ENCODE measurements at places on chromosomes 13 and 19.

DNA sequence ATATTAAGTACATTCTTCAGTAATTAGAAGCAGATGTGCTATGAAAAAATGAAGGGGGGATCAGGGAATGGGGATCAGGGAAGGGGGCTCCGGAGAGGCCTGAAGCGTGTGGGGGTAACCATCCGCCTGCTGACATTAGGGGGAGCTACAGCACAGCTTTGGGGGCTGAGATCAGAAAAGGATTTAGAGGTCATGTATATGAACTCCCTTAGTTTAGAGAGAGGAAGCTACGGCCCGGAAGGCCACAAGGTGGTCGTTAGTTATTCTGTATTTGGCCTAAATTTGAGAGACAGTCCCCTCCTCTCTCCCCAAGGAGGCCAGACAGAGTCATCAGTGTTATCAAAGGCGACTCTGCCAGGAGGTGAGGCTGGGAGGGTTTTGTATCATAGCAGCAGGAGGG lies 99.0 kb downstream of the TM9SF2 start:
- DNase-seq, result peak; percentile 26

DNA sequence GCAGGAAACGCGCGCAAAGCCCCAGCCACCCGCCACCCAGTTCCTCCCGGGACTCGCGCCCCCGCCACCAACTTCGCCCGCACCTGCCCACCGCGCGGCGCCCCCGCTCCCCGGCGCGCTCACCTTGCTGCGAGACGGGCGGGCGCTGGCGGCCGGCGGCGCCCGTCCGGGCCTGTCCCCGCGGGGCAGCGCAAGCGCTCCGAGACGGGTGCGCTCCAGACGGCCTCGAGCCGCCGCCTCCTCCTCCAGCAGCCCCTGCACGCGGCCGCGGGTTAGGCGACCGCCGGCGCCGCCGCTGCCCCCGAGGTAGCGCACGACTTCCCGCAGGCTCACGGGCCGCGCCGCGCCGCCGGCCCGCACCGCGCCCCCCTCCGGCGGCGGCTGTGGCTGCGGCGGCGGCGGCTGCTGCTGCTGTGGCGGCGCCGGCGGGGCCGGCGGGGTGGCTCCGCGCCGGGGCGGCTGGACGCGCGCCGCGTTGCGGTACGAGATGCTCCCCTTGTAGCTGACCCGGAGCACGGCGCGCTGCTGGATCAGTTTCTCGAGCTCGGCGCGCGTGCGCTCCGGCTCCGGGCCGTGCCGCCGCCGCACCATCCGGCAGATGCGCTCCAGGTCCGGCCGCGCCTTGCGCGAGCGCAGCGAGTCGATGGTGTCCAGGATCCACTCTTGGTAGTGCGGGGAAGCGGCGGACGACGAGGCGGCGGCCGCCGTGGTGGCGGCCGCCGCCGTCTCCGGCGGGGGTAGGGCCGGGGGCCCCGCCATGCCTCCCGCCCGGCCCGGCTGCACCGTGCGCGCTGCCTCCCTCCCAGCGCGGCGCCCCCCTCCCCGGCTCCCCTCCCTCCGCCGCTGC lies 666 bp downstream of the SAMD1 start:
- peak; percentile 48 for DNase-seq

GRCh38 chr13:33144358-33144784 lies 128.1 kb downstream of the KL start:
- no peak for DNase-seq

- DNase-seq, result no peak
These were observed 112.9 kb upstream of the CACNA1A start for GRCh38 chr19:13619203-13619632.

GRCh38 chr19:12722566-12723380 lies 959 bp downstream of the TNPO2 start:
- DNase-seq, result peak; percentile 97

DNA sequence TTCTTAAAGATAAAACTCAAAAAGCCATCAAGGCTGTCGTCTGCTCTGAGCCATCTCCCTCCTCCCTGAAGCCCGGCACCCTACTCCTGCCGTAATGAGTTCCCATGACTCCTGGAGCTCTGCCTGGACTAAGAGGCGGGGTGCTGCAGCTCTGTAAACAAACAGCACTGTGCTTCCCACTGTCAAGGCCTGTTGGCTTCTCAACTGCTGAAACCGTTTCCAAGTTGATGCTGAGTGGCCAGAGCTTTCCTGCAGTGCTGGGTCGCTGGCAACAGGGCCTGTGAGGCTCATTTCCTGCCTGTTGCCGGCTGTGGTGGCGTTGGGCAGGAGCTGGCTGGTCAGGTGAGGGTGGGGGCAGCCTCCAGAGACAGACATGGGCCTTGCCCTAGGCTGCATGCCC lies 26.7 kb upstream of the ISYNA1 start:
- DNase-seq, result peak; percentile 96

DNA sequence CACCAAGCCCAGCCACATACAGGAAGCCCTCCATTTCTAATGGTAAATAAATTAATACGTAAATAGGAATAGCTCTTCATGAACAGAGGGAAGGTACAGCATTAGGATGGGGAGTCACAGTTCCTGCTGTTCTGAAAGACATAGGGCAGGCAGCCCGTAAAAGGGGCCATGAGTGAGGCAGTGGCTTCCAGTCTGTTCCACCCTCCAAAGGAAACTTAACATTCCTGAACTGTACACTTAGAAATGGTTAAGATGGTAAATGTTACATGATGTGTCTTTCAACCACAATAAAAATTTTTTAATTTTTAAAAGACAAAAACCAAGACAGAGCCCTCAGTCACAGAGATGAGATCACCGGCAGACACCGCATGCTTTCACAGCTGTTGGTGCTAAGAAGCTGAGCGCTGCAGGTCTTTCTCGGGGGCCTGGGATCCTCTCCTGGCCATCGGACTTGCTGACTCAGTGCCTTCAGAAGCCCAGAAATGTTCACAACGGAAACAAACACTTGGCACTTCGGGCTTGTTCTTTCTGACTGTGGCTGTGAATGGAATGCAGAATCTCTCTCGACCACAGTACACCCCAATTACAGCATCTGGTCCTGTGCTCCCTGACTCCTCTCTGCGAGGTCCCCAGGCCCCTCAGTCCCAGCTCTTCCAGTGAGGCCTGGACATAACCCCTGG lies 36.4 kb downstream of the EPS15L1 start:
- DNase-seq, result no peak

- no peak for DNase-seq
These were observed at the start of gene S1PR4 for GRCh38 chr19:3178377-3178972. Gene S1PR4 (plus strand): TSS chr19:3178769. CDS start chr19:3178793, 24 bp downstream.

DNA sequence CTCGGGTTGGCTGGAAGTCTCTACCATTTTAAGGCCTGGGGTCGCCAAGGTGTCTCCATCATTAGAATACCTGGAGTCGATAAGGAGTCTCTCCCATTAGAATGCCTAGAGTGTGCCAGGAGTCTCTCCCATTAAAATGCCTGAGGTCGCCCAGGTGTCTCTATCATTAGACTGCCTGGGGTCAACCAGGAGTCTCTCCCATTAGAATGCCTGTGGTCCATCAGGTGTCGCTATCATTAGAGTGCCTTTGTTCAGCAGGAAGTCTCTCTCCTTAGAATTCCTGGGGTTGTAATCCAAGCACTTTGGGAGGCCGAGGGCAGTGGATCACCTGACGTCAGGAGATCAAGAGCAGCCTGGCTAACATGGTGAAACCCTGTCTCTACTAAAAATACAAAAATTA lies 1533.0 kb downstream of the UQCRFS1 start:
- DNase-seq, result no peak

- DNase-seq, result no peak
These were observed 703 bp upstream of the CILP2 start for GRCh38 chr19:19537075-19538048.

- DNase-seq, result no peak
These were observed 65.1 kb downstream of the FLT1 start for GRCh38 chr13:28429685-28430290.

DNA sequence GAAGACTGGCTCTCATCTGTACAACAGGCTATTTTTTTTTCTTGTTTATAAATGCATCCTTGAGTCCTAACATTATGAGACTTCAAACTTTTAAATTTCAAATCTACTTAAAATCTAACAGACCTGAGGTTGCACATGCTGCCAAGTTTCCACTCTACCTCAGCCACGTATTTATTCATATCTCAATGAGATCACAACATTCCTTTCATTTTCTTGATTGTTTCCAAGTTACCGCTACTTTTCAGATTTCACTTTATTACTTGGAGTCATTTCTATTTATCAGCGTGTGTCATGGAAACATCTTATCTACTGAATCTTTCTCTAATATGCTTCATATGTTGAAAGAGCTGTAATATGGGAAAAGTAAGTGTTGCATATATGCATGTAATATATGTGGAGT lies 1257.5 kb upstream of the ATXN8OS start:
- DNase-seq, result no peak
